T-helper 17 cell (primary cell): ENCODE measurements at places on chromosomes 16 and 17. TPM values are rescaled to one million over a fixed set of nuclear protein-coding genes. Genes with fewer than 3 reads are reported as not detected.

GRCh38 chr16:85279825-85280545, 167.7 kb upstream of the CIBAR2 start:
- DNase-seq, result no peak

The TNFRSF13B gene
- 1.1 TPM for total RNA-seq

- no peak for DNase-seq
Measured at GRCh38 chr16:4679156-4679849, 14.1 kb upstream of the NUDT16L1 start.

- no peak for DNase-seq
Measured at GRCh38 chr16:29663016-29663806, at the start of gene SPN. SPN (plus strand) TSS chr16:29663247; CDS start chr16:29663729, 482 bp downstream.

The BTBD17 gene
- total RNA-seq, result not detected

DNA sequence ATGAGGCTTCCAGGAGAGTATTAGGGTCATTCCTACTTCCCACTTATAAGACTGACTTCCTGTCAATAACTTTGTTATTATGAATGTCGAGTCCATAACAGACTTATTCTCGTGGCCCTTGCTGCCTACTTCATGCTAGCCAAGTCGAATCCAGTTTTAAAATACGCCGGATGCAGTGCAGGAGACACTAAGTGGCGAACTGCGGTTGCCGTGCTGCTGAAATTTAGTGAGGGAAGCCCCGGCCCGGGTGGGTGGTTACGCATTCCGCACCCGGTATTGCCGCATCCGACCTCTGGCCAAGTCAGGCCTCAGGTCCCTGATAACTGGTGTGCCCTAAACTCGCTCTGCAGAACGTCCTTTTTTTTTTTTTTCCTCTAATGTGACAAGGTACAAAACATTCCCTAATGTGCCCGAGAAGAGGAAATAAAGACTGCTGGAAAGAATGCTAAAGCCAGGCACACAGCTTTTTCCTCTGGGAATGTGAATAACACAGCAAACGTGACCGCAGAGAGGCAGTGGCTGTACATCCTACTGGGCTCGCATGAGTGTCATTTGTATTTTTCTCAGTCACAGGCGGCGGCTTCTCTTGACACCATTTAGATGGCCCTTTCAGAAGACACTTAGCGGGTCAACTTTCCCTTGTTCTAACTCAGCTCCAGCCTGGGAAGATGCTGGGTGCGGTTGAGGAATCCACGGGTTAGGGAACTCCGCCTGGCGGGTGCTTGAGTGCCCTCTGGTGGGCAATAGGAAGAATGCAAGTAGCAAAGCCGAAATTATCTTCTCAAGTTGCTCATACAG, 7.1 kb upstream of the AKTIP start:
- DNase-seq, result peak; percentile 32
